ENCODE measurements at places on chromosomes 13 and 19.
A peak's percentile ranks its signal among the peaks of the same experiment; 100 is the strongest.

DNA sequence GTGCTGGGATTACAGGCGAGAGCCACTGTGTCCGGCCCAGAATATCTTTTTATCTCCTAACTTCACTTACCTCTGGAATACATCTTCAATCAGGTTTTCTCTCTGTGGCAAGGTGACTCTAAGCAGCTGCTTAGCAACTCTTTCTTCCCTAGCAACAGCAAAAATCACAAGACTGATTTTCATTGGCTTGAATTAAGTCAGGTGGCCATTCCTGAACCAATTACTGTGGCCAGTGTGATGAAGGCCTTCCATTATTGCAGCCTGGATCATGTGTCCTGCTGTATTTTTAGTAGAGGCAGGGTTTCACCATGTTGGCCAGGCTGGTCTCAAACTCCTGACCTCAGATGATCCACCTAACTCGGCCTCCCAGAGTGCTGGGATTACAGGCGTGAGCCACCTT lies 9.0 kb upstream of the LTBP4 start:
- peaks cover 4% of the 10 kb centered on the region for H3K27me3 ChIP-seq
- no peak for DNase-seq
- H3K4me1 ChIP-seq = peaks cover 10% of the 10 kb centered on the region

GRCh38 chr13:99566125-99567083 lies 65.1 kb downstream of the TM9SF2 start:
- peak overlapping the region; percentile 69 for H3K4me3 ChIP-seq
- H3K36me3 ChIP-seq = peaks cover 13% of the 10 kb centered on the region
- peaks cover 8% of the 10 kb centered on the region for H3K4me1 ChIP-seq

GRCh38 chr13:105412171-105412570 lies 1123.3 kb downstream of the EFNB2 start:
- no peak overlapping the region for H3K27ac ChIP-seq
- DNase-seq = no peak
- no peaks in the 10 kb centered on the region for H3K27me3 ChIP-seq
- H3K36me3 ChIP-seq = no peaks in the 10 kb centered on the region
- H3K4me3 ChIP-seq = no peak overlapping the region
- no peaks in the 10 kb centered on the region for H3K4me1 ChIP-seq

DNA sequence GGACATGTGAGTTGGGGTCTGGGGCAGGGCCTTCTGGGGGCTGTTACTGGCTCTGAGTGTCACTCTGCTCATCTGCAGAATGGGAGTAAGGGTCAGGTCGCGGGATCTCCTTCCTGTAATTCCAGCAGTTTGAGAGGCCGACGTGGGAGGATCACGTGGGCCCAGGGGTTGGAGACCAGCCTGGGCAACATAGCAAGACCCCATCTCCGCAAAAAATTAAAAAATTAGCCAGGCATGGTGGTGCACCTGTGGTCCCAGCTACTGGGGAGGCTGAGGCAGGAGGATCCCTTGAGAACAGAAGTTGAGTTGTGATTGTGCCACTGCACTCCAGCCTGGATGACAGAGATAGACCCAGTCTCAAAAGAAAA lies 4.0 kb downstream of the ARID3A start:
- DNase-seq = no peak
- H3K36me3 ChIP-seq = no peaks in the 10 kb centered on the region
- peaks cover 6% of the 10 kb centered on the region for H3K4me1 ChIP-seq
- peak overlapping the region; percentile 40 for H3K4me3 ChIP-seq
- peaks cover 2% of the 10 kb centered on the region for H3K27me3 ChIP-seq

DNA sequence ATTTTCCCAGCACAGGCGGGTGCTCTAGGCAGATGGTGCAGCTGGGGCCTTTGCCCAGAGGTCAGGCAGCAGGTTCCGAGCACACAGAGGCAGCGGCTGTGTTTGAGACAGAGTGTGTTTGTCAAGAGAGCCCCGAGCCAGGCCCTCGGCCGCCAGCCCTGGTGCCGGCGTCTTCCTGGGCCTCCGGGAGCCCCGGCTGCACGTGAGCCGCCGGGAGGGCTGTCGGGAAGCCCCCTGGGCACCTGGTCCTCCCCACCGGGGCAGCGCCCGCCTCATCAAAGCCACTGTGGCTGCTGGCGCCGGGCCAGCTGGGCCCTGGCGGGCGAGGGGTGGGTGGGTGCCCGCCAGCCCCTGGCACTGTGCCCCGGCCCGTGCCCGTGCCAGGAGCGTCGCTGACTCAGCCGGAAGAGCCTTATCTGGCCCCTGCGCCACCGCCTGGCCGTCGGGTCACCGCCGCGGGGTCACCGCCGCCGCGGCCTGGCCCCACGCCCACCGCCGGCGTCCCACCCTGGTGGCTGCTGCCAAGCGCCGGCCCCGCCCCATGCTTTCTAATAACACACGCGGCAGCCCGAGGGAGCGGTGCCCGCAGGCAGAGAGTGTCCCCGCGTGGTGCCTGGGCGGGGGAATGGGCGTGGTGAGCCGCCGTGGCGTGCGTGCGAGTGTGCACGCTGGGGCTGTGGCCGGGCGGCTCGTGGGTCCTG lies 14.9 kb downstream of the ARID3A start:
- H3K27ac ChIP-seq = peak overlapping the region; percentile 93
- H3K27me3 ChIP-seq = peaks cover 10% of the 10 kb centered on the region
- peak overlapping the region; percentile 82 for H3K4me3 ChIP-seq
- peaks cover 4% of the 10 kb centered on the region for H3K36me3 ChIP-seq

- H3K4me1 ChIP-seq = no peaks in the 10 kb centered on the region
- no peak overlapping the region for H3K4me3 ChIP-seq
- DNase-seq = no peak
- H3K27ac ChIP-seq = no peak overlapping the region
Measured at GRCh38 chr13:111857846-111858560, 208.9 kb upstream of the SOX1 start.

DNA sequence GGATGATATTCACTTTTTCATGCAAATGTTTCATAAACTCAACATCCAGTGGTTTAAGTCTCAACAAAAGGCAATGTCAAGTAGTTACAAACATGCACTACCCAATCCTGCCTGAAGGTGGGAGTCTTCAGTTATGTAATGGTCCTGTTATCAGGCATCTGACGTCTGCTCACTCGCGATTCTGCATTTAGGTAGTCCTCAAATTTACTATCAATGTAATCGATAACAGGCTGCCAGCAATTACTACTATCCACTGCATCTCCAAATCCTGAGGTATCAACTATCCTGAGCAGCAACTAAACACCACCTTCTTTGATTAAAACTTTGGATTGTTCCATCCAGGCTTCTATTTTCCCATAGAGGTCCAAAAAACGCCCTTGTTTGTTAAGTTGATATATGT lies 51.2 kb downstream of the NLRP12 start:
- DNase-seq = peak; percentile 5
- H3K36me3 ChIP-seq = no peaks in the 10 kb centered on the region
- no peaks in the 10 kb centered on the region for H3K4me1 ChIP-seq
- H3K4me3 ChIP-seq = no peak overlapping the region
- no peak overlapping the region for H3K27ac ChIP-seq
- peaks cover 4% of the 10 kb centered on the region for H3K27me3 ChIP-seq

DNA sequence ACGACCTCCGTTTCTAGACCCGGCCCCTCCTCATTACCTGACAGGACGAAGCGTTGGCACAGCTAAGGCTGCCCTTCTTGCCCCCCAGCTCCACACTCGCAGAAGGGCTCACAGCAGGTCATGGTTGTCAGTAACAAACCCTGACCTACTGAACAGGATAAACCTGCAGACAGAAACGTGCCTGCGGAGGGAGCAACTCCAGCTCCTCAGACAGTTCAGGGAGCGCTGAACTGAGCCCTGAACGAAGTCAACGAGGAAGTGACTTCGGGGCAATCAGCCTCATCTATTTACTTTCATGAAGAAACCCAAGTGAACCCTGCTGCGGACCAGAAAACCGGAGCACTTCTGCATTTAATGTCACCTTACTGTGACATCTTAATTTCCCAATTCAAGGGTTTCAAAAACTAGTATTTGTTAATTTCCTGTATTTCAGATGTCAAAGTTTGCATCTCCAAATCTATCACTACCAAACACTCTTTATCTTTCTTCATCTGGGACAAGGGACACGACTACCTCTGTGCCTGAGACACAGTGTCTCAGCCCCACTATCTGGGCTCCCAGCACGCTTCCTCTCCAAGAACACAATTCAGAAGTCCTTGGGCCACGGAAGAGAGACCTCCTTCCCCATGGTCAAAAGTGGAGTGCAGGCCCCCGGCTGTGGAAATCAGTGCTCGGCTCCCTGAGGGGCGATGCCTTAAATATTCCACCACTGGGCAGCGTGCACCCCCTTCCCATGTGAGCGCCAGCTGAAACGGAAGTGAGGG lies 40.2 kb downstream of the CARS2 start:
- peaks cover under 1% of the 10 kb centered on the region for H3K4me1 ChIP-seq
- DNase-seq = no peak
- no peak overlapping the region for H3K4me3 ChIP-seq
- peaks cover 1% of the 10 kb centered on the region for H3K27me3 ChIP-seq
- peaks cover 35% of the 10 kb centered on the region for H3K36me3 ChIP-seq

DNA sequence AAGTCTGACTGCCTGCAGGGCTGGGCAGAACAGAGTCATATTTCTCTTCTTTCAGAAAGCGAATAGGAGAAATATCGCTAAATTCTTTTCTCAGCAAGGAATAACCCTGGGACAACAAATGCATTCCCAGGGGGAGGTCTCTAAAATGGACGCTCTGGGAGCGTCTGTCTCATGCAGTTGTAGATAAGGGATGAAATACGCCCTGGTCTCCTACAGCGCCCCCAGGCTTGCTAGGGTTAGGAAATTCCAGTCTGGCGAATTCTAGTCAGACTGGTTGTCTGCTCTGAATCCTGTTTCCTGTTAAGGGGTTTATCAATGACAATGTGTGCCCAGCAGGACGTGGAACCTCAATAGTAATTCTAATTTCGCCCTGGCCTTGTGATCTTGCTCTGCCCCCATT lies 1214.1 kb downstream of the DIAPH3 start:
- DNase-seq = no peak
- no peaks in the 10 kb centered on the region for H3K4me1 ChIP-seq
- no peak overlapping the region for H3K4me3 ChIP-seq
- H3K36me3 ChIP-seq = no peaks in the 10 kb centered on the region
- H3K27me3 ChIP-seq = no peaks in the 10 kb centered on the region
- no peak overlapping the region for H3K27ac ChIP-seq

DNA sequence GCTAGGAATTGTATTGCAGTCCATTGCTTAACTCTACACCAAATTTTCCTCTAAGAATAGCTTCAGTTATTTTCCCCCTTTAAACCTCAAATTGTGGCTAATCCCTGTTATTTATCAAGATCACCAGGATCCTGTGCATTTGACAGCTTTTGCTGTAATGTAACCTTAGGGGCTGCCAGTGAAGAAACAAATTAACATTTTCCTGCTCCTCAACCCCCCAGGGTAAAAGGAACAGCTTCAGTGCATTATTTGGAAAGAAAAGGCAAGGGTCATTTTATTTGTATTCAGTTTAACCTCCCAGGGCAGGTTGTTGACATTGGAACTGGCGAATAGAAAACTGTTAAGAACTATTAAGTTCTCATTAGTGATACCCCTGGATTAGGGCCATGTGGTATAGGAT lies 57.0 kb downstream of the PCDH20 start:
- H3K36me3 ChIP-seq = no peaks in the 10 kb centered on the region
- H3K4me1 ChIP-seq = no peaks in the 10 kb centered on the region
- no peak overlapping the region for H3K27ac ChIP-seq
- H3K27me3 ChIP-seq = no peaks in the 10 kb centered on the region

- H3K27ac ChIP-seq = peak overlapping the region; percentile 74
- H3K27me3 ChIP-seq = peaks cover 2% of the 10 kb centered on the region
- peaks cover 19% of the 10 kb centered on the region for H3K36me3 ChIP-seq
- H3K4me3 ChIP-seq = peak overlapping the region; percentile 43
- H3K4me1 ChIP-seq = peaks cover 33% of the 10 kb centered on the region
Measured at GRCh38 chr19:46610851-46611770, 10.0 kb downstream of the CALM3 start.

GRCh38 chr19:52613299-52613906 lies 24.8 kb downstream of the ZNF83 start:
- peaks cover 31% of the 10 kb centered on the region for H3K4me1 ChIP-seq
- H3K4me3 ChIP-seq = no peak overlapping the region
- peaks cover 65% of the 10 kb centered on the region for H3K36me3 ChIP-seq
- no peak for DNase-seq
- H3K27ac ChIP-seq = no peak overlapping the region

DNA sequence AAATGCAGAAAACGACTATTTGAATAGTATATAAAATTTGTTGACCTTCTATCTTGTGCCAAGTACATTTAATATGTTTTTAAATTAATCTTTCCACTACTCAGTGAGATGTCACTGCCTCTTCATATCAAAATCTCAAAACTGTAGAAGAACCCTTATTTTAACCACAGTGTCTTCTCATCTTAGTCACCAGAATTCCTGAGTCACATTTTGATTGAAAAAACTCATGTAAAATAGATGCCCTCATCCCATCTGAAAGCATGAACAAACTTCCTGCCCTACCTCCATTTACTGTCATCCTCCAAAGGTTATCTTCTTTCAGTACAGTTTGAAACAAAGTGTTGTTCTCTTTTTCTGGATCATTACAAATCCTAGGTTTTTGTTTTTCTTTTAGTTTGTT lies 1215.4 kb downstream of the PCDH9 start:
- H3K27me3 ChIP-seq = no peaks in the 10 kb centered on the region
- no peak overlapping the region for H3K27ac ChIP-seq
- no peaks in the 10 kb centered on the region for H3K4me1 ChIP-seq

DNA sequence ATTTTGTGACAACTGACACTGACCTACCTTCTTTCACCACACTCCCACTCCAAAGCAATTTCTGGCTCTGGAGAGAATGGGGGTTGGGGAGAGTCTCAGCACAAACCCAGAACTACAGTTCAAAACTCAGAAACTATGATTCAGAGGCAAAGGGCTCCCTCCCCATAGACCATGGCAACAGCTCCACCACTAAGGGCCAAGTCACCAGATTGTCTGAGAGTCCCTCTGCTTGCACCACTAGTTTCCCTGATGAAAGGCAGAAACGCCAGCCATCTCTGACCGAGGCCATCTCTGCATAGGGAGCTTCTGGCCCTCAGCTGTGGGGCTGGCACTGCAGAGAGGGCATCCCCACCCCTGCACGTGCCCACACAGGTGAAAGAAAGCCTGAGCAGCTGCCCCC lies 112.4 kb upstream of the VSTM2B start:
- no peak overlapping the region for H3K4me3 ChIP-seq
- DNase-seq = no peak
- no peaks in the 10 kb centered on the region for H3K4me1 ChIP-seq
- H3K36me3 ChIP-seq = no peaks in the 10 kb centered on the region
- H3K27ac ChIP-seq = no peak overlapping the region

GRCh38 chr19:2014731-2015607 lies 545 bp downstream of the BTBD2 start:
- H3K36me3 ChIP-seq = no peaks in the 10 kb centered on the region
- DNase-seq = peak; percentile 28
- peak overlapping the region; percentile 58 for H3K27ac ChIP-seq

Data from immature natural killer cell (primary cell).